Brain pericyte (primary cell): ENCODE measurements at places on chromosomes 7 and 10.

GRCh38 chr10:79418886-79419595 lies 26.4 kb downstream of the ZCCHC24 start:
- no peak for DNase-seq

GRCh38 chr7:135519233-135519688 lies 9.4 kb upstream of the CNOT4 start:
- no peak for DNase-seq

- DNase-seq, result no peak
Observed at GRCh38 chr10:24569330-24569796, 154.3 kb downstream of the ARHGAP21 start.

- no peak for DNase-seq
Observed at GRCh38 chr7:44287488-44288380, 37.7 kb downstream of the CAMK2B start.

DNA sequence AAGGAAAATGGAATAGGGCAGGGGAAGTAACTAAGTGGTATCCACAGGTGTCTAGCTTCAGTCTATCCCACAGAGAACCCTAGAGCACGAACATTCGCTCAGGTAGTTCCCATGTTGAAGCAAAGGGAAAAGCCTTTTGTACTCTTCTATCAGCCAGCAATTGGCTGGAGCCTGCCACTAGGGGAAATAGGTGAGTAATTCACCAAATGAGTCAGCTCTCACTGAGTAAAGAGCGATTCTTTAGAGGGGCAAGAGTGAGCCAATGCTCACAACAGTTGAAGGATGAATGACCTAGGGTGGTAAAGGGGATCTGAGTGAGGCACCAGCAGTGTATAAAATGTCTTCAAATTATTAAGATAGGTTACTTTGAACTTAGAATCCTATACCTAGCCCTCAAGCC lies 94.1 kb upstream of the ZNF800 start:
- DNase-seq, result no peak

- no peak for DNase-seq
Observed at GRCh38 chr10:25078658-25079431, 62.4 kb downstream of the THNSL1 start.

- no peak for DNase-seq
Observed at GRCh38 chr10:87092861-87093631, 1.6 kb downstream of the GLUD1 start.

DNA sequence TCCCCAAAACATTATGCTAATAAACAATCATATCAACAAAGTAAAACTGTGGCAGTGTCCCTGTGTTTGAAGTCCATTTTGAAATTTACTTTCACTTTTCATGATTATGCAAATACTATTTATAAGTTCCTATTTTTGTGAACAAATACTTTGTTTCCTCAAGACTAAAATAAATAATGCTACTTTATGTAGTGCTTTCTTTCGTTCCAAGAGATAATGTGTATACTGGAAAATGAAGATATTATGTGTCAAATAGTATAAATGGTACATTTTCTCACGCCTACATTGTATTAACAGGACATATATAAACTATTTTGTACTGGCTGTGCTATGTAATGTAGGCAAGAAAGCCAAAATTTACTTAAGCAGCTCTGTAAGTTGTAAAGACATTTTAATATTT lies 136.3 kb downstream of the MALRD1 start:
- DNase-seq, result no peak

DNA sequence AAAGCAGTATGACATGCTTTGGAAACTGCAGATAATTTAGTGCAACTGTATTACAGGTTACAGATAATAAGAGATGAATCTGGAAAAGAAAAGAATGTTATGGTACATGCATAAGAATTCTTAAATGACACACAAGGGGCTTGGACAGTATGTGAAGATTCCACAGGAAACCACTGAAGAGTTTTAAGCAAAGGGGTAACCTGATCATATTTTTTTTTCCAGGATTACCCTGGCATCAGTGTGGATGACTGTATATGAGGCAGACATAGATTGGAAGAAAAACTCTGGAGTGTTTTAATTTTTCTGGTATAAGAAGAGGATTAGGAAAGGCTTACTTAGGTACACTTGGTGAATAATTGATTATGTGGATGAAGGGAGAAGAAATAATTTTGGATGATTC lies 8.1 kb downstream of the TFPI2 start:
- no peak for DNase-seq

DNA sequence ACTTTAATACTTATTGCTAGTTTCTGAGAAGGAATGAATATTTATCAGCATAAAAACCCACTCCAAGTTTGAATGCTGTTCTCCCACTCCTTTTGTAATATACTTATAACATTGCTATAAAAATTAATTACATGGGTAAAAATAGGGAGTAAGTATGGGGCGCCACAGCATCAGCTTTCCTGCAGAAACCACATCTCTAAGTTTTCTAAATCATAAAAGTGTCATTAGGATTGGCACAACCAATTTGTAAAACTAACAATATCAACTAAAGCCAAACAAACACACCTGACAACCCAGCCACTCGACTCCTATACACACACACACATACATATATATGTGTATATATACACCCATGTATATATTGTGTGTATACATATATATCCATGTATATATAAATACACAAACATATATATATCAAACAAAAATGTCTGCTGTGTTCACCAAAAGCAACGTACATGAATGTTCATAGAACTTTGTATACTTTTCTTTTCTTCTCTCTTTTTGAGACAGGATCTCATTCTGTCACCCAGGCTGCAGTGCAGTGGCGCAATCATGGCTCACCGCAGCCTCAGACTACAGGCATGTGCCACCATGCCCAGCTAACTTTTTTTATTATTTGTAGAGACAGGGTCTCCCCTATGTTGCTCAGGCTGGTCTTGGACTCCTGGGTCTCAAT lies 14.8 kb upstream of the LRRC17 start:
- DNase-seq, result no peak

DNA sequence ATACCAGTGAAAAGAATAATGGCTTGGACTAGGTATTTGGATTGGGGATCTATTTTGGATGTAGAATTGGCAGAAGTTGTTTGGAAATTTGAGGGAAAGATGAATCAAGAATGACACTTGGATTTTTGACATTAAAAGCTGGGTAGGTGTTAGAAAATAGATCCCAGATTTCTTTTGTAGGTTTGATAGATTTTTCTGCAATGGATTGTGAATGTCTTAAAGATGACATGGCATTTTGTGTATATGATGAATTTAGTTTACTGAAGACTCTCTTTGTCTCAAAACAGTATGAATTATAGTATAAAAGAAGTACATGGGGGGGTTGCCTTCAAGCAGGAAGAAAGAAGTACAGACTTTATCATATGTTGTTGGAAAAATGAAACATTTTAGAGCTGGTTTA lies 75.8 kb downstream of the MPLKIP start:
- no peak for DNase-seq

- no peak for DNase-seq
Observed at GRCh38 chr7:139765143-139765542, 12.7 kb downstream of the HIPK2 start.

GRCh38 chr7:75928568-75928914 lies 13.6 kb downstream of the POR start:
- no peak for DNase-seq

DNA sequence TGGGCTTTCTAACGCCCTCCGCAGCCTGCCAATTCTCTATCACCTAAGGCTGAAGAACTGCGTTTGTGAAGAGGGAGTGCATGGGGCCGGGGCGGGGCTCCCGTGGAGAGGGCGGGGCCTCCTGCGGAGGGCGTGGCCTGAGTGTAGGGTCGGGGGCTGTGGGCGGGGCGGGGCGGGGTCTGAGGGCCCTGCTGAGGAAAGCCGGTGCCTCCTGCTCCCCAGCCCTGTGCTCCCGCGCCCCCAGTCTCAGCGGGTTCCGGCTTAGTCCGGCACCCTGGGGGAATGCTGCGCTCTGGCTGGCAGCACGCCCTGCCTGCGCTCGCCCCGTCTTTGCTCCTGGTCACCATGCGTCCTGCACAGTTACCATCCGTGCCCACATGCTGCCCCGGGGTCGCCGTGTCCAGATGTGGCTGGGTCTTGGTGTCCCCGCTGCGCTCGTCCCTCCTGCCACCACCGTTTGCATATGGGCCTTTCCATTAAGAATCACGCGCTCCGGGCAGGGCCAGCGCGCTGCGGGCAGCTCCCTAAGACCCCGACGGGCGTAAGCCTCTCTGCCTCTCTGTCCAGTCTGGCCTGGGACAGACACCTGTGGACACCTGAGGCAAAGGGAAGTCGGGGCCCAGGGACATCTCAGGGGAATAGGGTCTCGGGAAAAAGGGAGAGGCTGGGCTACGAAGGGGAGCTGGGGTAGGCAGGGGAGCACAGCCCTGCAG lies 144.0 kb upstream of the RET start:
- DNase-seq, result no peak

DNA sequence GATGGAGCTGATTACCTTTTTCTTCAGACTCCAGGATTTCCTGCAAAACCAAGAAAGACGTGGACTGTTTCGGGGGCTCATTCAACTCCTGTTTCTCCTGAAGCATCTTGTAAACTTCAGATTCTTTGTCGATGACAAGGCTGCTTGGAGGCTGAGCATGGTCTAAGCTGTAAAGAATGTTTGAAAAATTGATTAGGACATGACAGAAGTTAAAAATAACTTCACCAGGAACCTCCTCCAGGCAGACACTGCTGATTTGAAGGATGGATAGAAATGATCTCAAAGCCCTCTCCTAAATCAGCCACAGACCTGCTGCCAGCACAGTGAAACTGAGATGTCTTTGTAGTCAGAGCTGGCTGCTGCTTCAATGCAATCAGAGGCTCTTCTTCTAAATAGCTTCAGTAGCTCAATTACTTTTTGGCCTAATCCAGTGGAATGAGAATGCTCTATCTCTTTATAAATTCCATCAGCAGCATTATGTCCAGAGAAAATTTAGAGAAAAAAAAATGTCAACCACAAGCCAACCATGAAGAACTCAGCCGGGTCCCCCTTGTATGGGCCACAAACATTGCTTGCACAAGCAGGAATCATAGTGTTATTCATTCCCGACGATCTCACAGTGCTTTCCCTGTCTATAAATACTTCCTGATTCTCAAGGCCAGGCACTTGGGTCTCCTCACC lies 43.5 kb downstream of the PDLIM1 start:
- no peak for DNase-seq

- DNase-seq, result no peak
Observed at GRCh38 chr10:7857262-7857661, 39.0 kb downstream of the TAF3 start.

GRCh38 chr10:6240254-6240653 lies 37.5 kb downstream of the PFKFB3 start:
- no peak for DNase-seq

- DNase-seq, result no peak
Observed at GRCh38 chr7:158977981-158978380, 121.6 kb downstream of the DYNC2I1 start.

GRCh38 chr10:100742936-100743335 lies 2.4 kb upstream of the PAX2 start:
- no peak for DNase-seq

DNA sequence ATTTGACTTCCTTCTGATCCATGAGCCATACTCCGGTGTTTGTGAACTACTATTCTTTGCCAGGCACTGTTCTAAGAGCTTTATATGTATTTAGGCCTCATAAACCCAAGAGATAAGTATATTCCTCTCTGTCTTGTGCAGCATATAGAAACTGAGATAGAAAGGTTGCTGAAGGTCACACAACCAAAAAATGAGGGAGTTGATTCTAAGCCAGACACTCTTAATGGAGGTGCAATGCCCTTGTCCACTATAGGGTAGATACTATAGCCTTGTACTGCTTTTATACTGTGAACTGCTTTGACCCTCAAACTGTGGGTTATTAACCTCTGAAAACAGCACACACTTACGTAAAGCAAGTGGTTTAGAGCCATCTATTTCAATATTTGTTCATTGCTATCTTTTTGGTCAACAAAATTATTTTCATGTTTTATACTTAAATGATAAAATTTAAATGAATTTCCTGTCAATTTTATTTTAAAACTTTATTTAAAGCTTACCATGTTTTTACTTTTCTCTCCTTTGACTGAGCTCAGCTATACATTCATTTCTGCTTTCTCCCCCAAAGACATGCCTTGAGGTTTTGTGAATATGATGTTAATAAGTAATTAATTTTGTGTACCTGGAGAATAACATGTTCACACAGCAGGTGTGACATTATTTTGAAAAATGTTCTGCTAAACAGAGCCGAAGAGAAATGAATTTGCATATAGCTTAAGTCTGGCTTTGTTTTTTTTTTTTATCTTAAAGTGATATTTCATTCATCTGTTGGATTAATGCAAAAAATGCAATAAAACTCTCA lies 687.3 kb downstream of the DNAJB9 start:
- no peak for DNase-seq

DNA sequence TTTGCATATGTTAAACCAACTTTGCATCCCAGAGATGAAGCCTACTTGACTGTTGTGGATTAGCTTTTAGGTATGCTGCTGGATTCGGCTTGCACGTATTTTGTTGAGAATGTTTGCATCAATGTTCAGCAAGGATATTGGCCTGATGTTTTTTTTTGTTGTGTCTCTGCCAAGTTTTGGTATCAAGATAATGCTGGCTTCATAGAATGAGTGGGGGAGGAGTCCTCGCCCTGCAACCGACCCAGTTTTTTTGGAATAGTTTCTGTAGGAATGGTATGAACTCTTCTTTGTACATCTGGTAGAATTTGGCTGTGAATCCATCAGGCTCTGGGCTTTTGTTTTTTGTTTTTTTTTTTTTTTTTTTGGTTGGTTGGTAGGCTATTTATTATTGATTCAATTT lies 147.9 kb downstream of the AHR start:
- DNase-seq, result no peak

GRCh38 chr10:70302292-70302691 lies 18.5 kb upstream of the NPFFR1 start:
- DNase-seq, result no peak

DNA sequence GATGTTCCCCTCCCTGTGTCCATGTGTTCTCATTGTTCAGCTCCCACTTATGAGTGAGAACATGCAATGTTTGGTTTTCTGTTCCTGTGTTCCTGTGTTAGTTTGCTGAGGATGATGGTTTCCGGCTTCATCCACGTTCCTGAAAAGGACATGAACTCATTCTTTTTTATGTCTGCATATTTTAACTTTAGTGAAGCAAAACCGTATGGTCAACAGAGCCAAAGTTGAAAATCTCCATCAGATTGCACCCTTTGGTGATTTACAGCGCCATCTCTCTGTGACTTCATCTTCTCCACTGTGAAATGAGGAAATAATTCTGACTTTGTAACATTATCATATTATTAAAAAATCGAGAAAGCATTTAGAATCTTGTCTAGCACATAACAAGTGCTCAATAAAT lies 132.3 kb upstream of the PLXDC2 start:
- DNase-seq, result no peak

- DNase-seq, result no peak
Observed at GRCh38 chr10:69065406-69066361, 22.2 kb upstream of the SRGN start.

DNA sequence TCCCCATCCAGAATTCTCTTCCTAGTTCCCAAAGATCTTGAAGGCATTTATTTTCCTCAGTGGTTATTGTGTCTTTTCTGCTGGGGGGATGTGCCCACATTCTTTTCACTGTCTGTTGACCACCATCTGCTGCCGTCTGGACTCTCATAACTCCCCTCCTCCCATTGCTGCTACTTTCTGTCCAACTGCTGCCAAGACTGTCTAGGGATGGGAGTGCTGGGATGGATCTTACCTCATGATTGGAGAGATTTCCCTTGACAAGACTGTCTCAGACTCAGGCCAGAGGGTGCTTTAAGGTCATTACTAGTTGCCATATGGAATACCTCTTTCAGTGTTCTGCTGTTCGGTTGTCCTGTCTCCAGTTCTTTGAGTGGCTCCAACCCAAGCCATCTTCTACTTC lies 141.6 kb downstream of the C1GALT1 start:
- DNase-seq, result no peak

GRCh38 chr7:1632916-1633785 lies 36.9 kb upstream of the ELFN1 start:
- no peak for DNase-seq
